ENCODE measurements at places on chromosomes 11 and 22.

GRCh38 chr22:28051787-28052356, 132.8 kb upstream of the PITPNB start:
- DNase-seq: no peak

- DNase-seq: no peak
Observed at GRCh38 chr22:47160141-47160541, 397.7 kb downstream of the TBC1D22A start.

DNA sequence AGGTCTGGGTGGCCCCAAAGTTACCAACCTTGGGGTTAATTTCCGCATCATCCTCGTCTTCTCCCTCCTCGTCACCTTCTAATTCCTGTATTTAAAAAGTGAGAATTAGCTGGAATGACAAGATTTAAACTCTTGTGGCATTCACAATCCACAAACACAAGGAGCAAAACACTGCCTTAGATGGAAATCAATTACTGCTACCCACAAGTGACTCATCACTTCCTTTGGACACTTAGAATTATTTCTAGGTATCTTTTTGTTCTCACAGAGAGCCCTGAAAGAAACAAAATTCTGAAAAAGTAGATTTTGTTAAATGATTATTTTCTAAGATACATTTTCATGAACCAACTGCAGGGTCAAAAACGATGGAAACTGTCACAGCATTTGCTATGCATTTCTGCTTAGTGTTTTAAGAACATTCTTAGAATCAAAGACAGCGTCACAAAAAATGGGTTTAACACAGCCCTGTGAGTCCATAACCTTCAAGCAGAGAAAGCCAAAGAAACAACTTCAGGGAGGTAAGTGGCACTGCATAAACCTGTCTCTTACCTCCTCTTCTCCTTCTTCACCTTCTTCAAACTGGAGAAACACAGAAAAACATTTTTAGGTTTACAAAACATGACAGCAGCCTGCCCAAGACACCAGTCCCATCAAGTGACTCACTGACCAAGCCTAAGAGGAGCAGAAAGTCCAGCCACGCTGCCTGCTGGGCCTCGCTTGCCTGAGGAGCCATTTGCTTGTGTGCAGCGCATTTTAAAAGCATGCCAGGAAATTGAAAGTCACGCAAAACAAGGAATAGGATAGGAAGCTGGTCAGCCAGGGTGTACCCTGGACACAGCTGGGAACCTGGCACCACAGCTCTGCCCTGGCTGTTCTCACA, 22.3 kb upstream of the PHLDA2 start:
- peak; percentile 34 for DNase-seq

DNA sequence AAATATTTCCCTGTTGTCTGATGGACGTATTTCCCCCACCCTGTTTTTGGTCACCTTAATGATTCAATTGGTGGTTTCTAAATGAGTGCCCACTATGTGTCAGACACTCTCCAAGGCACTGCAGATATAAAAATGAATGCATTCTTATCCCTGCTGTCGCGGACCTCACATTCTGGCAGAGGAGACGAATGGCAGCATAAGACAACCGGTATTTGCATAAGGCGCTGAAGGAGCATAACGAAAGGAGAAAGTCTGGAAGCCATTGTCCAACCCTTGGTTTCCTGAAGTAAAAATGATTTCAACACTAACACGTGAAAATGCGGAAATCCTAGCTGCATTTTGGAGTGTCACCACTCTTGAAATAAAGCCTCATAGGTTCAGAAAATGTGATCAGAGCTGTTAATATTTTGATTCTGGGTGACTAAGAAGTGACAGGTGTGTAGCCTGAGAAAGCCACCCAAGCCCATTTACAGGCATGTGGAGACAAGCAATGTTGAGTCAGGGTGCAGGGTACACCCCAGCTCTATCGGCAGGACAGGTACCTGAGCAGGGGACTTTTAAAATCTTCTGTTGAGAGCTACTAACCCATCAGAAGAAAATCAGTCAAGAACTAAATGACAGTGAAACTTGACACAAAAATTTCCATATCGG, 10.1 kb upstream of the GAB2 start:
- no peak for DNase-seq

DNA sequence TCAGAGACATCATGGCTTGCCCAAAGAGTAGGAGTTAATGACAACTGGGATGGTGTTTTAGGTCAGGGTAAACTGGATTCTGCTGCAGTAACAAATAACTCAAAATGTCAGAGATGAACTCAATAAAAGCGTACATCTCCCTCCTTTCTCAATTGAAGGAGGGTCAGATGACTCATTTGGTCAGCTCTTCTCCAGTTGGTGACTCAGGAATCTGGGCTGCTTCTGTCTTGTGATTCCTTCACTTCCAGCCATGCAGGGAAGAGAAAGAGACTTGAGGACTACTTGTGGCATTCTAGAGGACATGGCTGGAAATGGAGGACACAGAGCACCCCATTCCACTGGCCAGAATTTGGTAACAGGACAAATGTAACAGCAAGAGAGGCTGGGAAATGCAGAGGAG, 3.2 kb upstream of the SYT13 start:
- DNase-seq: no peak

- DNase-seq: no peak
Observed at GRCh38 chr11:117187428-117187798, 8.9 kb downstream of the SIDT2 start.

- no peak for DNase-seq
Observed at GRCh38 chr11:74341921-74342320, 30.5 kb upstream of the P4HA3 start.

GRCh38 chr11:17188675-17189074, 19.1 kb downstream of the PIK3C2A start:
- DNase-seq: no peak

DNA sequence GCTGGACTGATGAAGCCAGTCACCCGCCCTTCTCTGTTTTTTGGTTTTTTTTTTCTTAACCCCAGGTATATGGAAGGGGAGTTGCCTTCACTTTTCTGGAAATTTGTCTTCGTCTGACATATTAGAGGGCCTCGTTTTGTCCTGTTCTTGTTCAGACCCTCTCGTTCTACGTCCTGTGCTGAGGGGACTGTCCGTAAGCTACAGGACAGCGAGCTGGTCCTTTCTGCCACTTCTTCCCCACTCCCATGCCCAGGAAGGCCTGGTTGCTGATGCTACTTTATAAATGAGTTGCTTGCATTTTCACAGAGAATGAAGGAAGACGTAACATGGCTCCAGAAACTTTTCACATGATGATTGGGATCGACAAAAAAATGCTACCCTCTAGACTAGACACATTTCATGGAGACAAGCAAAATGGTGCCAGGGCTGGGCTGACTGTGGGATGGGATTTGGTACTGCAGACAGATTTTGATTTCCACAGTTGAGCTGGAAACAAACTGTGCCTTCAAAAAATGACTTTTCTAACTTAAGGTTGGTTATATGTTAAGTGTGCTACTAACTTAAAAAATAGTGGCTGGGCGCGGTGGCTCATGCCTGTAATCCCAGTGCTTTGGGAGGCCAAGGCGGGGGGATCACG, 27.2 kb upstream of the CRKL start:
- no peak for DNase-seq

DNA sequence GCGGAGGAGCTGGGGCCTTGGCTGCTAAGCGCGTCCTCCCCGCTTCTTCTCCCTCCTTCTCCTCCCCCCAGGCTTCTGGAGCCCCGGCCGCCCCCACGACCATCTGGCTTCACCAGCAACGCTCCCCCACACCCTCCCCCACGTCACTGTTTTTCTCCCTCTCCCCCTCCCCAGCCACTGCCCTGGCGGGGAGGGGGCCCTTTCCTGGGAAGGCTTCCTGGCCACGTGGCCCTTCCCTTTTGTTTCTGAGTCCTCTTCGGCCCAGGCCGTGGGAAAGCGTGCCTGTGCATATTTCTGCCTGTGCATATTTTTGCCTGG, 27.7 kb downstream of the RTN4R start:
- DNase-seq: no peak

DNA sequence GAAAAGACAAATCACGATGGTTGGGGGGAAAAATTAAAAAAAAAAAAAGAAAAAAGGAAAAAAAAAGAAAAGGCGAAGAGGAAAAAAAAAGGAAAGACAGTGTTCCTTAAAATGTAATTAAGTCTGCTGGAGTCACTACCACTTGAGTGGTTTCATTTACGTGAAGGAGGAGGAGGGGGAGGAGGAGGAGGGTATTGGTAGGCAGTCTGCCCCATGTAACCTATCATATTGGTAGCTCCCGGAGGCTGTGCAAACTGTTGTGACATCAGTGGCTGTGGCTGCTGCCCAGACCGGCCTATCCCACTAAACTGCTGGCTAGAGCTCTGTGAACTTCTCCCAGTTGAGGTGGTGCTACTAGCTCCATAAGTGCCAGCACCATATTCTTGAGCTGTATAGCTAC, 17.9 kb downstream of the KDELR3 start:
- no peak for DNase-seq

- no peak for DNase-seq
Observed at GRCh38 chr11:126061707-126062678, 673 bp downstream of the CDON start.

GRCh38 chr22:45826520-45826919, 150.4 kb downstream of the WNT7B start:
- no peak for DNase-seq

GRCh38 chr22:19494676-19495173, 15.0 kb downstream of the CDC45 start:
- no peak for DNase-seq

GRCh38 chr22:50469377-50470305, 5.2 kb downstream of the SBF1 start:
- no peak for DNase-seq

DNA sequence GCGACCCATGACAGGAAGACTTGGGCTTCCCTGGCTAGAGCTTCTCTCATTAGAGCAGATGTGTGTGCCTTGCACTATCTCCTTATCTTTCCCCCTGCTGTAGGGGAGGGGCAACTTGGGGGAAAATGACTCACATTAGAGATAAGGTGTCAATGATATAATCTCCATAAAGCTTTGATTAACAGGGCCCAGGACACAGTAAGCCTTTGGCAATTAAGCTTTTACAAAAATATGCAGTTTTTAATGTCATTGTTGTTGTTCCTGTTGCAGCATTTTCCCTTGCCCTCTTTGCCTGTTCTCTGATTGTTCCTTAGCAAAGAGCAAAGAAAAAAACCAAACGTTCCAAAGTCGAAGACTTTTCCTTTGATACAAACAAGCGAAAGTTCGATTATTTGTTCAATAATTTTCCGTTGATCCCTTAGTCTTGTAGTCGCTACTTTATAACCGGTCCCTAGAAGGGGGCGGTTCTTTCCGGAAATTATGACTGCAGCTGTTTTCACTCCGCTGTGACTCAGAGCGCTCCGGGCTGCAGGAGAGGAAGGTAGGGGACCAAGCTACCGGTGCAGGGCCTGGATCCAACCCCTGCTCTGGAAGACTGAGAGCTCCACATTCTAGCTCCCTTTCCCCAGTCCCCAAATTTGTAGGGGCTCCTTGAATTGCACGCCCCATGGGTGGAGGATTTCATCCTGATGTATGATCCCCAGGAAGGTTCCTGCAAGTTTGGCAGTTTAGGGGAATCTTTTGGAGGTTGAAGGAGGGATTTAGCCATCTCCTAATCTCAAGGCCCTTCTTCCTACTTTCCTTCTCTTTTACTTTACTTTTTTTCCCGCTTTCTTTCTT, at the start of gene VWA5A:
VWA5A (plus strand) TSS at position 509 of the 840 bp plus-strand sequence. CDS start 2,062 bp downstream, outside the sequence.
- peak; percentile 80 for DNase-seq

DNA sequence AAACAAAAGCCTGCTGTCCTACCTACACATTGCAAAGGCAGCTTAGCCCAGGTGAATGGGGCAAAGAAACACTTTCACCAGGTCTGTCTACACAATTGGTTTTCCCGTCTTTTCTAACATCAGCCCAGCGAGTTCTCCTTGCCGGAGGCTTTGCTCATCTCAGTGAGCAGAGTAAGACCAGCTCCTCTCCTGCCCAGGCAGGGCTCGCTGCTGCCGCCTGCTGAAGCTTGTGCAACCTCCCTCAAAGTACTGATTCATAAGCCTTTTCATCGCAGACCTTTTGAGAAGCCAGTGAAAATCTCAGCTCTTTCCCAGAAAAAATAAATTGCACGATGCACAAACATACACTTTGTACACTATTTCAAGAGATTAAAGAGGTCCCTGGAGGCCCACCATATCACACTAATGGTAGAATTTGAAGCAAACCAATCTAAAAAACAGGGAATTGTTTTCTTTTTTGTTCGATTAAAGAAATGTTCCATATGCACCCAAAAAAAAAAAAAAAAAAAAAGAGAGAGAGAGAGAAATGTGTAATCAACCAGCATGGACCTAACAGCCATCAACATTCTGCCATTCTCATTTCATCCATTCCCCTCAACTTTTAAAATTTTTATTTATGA, 328.1 kb upstream of the MPPED2 start:
- no peak for DNase-seq

GRCh38 chr11:72294616-72295395, 50.8 kb upstream of the PHOX2A start:
- no peak for DNase-seq

DNA sequence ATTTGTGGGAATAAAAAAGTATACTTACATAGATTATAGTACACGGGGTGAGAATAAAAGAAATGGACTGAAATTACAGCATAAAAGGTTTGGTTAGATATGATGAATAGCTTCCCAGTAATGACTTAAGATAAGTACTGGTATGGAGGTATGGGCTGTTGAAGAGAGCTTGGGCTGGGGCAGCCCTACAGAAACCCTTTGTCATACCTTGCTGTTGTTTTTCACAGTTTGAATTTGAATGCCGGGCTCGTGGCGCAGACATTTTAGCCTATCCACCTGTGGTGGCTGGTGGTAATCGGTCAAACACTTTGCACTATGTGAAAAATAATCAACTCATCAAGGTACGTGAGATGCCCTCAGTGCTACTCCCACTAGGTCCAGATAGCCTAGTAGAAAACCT, 42.3 kb upstream of the RBX1 start:
- DNase-seq: no peak

- DNase-seq: no peak
Observed at GRCh38 chr11:4830909-4831308, 9.8 kb downstream of the OR51F2 start.

- DNase-seq: no peak
Observed at GRCh38 chr11:13012056-13012661, 3.0 kb downstream of the RASSF10 start.

GRCh38 chr11:10856689-10857458, 979 bp downstream of the ZBED5 start:
- no peak for DNase-seq

- no peak for DNase-seq
Observed at GRCh38 chr22:36954251-36955014, 41.0 kb downstream of the CSF2RB start.

- no peak for DNase-seq
Observed at GRCh38 chr11:108541531-108541930, 43.3 kb upstream of the POGLUT3 start.
